ENCODE measurements at places on chromosomes 12 and 14. TPM values are rescaled to one million over a fixed set of nuclear protein-coding genes. Genes with fewer than 3 reads are reported as not detected.
A peak's percentile ranks its signal among the peaks of the same experiment; 100 is the strongest.

DNA sequence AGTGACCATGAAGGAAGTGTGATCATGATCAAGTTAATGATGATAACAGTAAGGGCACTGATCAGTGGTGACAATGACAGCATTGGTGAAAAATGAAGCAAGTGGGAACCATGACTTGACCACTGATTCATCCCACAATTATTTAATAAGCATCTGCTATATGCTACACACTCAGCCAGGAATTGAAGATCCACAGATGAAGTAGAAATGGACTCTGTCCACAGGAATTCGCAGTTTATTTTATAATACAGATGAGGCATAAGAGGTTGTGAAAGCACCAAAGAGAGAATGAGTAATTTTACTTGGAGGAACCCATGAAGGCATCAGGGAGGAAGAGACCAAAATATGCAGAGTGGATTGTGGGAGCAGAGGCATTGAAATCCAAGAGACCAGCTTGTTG lies 33.8 kb upstream of the SMUG1 start:
- no peak for DNase-seq

DNA sequence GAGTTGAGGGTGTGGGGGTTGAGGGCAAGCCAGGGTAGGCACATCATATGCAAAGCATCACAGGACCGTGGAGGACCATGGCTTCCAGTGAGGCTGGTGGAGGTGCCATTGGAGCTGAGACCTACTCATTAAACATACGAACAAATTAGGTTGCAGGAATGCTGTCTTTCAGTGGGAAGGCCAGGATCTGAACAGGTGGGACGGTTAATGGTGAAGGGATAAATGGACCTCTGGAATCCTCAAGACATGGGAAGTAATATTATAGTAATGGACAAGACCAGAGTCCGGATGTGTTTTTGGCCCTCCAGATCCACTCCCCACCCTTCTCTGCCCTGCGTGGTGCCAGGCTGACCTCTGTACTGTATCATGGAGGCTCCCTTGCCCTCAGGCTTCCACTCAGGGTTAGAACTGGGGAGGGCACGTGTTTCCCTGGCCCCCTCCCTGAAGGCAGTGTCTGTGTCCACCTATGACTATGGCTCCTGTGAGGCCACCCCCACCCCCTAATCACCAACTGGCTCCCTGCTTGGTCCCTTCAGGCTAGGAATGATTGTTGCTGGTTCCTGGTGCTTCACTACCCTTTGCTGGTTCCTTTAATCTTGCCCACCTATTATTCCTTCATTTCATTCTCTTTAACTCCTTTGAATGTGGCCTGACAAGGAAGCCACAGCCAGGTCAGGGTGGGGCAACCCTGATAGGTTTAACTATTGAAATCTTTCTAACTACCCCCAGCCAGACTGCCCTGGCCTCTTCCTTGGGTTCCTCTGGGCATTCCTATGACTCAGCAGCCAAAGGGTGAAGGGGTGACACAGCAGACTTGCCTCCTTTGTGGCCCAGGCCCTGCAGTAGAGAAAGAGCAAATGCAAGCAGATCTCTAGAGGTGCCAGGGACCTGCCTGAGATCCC lies 10.7 kb downstream of the DHRS2 start:
- no peak for DNase-seq

- peak; percentile 34 for DNase-seq
Observed at GRCh38 chr12:120439646-120440247, 1.8 kb downstream of the COX6A1 start.

- no peak for DNase-seq
Observed at GRCh38 chr12:128445415-128446127, 178.6 kb downstream of the TMEM132C start.

- DNase-seq, result no peak
Observed at GRCh38 chr14:105139212-105139825, 29.3 kb downstream of the JAG2 start.

- DNase-seq, result no peak
Observed at GRCh38 chr14:90720832-90721231, 95.4 kb downstream of the TTC7B start.

DNA sequence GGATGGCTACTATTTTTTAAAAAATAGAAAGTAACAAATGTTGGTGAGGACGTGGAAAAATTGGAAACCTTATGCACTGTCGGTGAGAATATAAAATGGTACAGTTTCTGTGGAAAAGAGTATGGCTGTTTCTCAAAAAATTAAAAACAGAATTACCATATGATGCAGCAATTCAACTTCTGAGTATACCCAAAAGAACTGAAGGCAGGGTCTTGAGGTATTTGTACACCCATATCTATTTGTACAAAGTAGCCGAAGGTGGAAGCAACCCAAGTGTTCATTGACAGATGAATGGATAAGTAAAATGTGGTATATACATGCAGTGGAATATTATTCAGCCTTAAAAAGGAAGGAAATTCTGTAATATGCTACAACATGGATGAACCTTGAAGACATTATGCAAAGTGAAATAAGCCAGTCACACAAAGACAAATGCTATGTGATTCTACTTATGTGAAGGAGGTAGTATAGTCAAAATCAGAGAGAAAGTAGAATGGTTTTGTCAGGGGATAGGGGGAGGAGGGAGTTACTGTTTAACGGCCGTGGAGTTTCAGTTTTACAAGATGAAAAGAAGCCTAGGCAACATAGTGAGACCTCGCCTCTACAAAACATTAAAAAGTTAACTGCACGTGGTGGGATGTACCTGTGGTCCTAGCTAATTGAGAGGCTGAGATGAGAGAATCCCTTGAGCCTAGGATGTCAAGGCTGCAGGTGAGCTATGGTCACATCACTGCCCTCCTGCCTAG lies 38.4 kb upstream of the CCT2 start:
- DNase-seq, result no peak

DNA sequence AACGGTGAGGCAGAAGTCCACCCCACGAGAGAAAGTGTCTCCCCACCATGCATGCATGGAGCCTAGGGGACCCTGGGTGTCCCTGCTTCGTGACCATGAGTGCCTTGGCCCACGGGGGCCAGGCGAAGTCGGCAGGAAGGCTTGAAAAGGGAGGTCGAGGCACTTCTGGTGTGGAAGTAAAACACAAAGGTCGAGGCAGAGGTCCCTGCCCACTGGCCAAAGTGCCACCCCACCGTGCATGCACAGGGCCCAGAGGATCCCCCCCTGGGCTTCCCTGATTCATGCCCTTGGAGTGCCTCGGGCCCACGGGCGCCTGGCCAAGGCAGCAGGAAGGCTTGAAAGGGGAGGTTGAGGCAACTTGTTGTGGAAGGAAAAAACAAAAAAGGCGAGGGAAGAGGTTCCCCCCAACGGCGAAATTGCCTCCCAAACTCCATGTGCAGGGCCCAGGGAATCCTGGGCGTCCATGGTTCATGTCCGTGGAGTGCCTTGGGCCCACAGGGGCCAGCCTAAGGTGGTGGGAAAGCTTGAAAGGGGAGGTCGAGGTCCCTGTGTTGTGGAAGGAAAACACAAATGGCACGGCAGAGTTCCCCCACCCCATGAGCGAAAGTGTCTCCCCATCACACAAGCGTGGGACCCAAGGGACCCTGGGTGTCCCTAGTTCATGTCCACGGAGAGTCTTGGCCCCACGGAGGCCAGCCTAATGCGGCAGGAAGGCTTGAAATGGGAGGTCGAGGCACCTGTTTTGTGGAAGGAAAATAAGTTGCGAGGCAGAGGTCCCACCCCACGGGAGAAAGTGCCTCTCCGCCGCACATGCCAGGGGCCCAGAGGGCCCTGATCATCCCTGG lies 372.1 kb downstream of the ALG10 start:
- peak; percentile 9 for DNase-seq

DNA sequence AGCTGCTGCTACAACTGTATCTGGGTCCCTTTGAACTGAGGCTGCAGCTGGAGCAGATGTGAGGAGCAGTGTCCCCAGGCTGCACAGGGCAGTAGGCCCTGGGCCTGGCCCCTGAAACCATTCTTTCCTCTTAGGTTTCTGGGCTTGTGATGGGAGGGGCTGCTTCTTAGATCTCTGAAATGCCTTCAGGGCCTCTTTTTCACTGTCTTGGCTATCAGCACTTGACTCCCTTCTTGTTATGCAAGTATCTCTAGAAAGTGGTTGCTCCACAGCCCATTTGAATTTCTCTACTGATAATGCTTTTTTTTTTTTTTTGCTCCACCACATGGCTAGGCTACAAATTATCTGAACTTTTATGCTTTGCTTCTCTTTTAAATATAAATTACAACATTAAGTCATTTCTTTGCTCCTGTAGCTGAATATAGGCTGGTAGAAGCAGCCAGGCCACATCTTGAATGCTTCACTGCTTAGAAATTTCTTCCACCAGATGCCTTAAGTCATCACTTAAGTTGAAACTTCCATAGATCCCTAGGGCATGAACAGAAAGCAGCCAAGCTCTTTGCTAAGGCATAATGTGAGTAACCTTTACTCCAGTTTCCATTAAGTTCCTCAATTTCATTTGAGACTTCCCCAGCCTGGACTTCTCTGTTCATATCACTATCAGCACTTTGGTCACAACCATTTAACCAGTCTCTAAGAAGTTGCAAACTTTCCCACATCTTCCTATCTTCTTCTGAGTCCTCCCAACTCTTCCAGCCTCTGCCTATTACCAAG lies 41.1 kb downstream of the ACSM4 start:
- no peak for DNase-seq

- peak; percentile 39 for DNase-seq
Observed at GRCh38 chr14:100388103-100389054, 65.2 kb downstream of the SLC25A47 start.

Gene PLBD1
- total RNA-seq, result 41.9 TPM

Gene LGR5
- total RNA-seq, result not detected

All from mucosa of gallbladder (tissue), 1 donor.